ENCODE measurements at places on chromosomes 16 and 17. TPM values are rescaled to one million over a fixed set of nuclear protein-coding genes. Genes with fewer than 3 reads are reported as not detected.

Gene HSD11B2
- total RNA-seq, result not detected

Gene SHISA6
- 0.05 TPM for total RNA-seq

Gene ENPP7
- not detected for total RNA-seq

Gene MYH1
- not detected for total RNA-seq

Gene MT4
- not detected for total RNA-seq

Gene SLFN14
- total RNA-seq, result not detected

GRCh38 chr17:43371227-43371821 lies 27.5 kb upstream of the ARL4D start:
- DNase-seq, result no peak

- DNase-seq, result no peak
Measured at GRCh38 chr16:50706250-50706649, 12.8 kb downstream of the NOD2 start.

DNA sequence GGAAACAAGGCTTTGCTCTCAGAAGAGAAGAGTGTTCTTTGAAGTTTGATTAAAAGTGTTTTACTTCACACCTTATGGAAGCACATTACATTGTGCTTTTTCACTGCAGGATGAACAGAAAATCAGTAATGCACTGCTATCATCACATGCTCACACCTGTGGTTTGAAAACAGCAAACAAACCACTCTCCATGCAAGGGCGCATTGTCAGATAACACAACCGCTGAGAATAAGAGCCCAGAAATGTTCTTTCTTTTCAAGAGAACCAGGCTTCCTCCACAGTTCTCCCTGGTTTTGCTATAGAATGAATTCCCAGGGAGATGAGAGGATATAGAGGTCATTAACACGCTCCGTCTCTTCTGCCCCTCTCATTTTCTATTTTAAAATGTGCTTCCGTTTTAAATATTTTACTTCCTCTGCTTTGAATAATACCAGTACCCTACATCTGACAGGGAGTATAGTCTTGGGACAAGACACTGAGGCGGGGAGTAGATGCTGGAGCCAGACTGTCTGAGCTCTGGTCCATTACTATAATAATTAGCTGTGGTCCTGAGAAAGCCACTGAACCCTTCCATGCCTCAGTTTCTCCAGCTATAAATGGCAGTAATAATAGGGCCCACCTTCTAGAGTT lies 71.6 kb downstream of the CDK5R1 start:
- no peak for DNase-seq

- no peak for DNase-seq
Measured at GRCh38 chr17:57412520-57413096, 156.3 kb downstream of the MSI2 start.

GRCh38 chr16:67862623-67863583 lies 9.9 kb upstream of the EDC4 start:
- DNase-seq, result no peak

GRCh38 chr16:67967958-67968399 lies 458 bp downstream of the SLC12A4 start:
- DNase-seq, result no peak

GRCh38 chr16:89484923-89485679 lies 5.3 kb downstream of the ANKRD11 start:
- DNase-seq, result no peak

DNA sequence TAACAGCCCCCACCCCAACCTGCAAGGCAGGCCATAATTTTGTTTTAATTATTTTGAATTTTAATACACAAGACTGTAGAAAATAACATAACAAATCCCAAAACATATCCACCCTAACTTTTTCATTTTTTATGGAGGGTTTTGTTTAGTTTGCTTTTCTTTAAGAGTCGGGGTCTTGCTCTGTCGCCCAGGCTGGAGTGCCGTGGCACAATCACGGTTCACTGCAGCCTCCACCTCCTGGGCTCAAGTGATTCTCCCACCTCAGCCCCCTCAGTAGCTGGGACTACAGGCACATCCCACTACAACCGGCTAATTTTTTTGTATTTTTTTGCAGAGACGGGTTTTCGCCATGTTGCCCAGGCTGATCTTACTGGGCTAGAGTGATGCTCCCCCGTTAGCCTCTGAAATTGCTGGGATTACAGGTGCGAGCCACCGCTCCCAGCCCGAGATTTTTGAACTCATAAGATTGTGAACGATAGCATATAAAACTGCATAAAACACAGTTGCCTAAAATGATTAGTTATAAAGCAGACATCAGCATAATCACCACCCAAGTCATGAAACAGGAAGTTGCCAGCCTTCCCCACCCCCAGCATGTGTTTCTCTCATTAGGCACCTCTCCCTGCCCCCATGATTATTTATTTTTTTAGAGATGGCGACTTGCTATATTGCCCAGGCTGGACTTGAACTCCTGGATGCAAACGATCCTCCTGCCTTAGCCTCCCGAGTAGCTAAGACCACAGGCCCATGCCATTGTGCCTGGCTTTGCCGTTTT lies 13.6 kb upstream of the DOC2B start:
- DNase-seq, result no peak

- DNase-seq, result no peak
Measured at GRCh38 chr16:17230932-17231581, 239.7 kb downstream of the XYLT1 start.

GRCh38 chr17:77453613-77454241 lies 313.0 kb downstream of the SEC14L1 start:
- DNase-seq, result no peak

GRCh38 chr16:87457709-87458423 lies 35.0 kb downstream of the ZCCHC14 start:
- DNase-seq, result peak; percentile 96

- DNase-seq, result no peak
Measured at GRCh38 chr16:27665881-27666280, 115.9 kb downstream of the KATNIP start.

DNA sequence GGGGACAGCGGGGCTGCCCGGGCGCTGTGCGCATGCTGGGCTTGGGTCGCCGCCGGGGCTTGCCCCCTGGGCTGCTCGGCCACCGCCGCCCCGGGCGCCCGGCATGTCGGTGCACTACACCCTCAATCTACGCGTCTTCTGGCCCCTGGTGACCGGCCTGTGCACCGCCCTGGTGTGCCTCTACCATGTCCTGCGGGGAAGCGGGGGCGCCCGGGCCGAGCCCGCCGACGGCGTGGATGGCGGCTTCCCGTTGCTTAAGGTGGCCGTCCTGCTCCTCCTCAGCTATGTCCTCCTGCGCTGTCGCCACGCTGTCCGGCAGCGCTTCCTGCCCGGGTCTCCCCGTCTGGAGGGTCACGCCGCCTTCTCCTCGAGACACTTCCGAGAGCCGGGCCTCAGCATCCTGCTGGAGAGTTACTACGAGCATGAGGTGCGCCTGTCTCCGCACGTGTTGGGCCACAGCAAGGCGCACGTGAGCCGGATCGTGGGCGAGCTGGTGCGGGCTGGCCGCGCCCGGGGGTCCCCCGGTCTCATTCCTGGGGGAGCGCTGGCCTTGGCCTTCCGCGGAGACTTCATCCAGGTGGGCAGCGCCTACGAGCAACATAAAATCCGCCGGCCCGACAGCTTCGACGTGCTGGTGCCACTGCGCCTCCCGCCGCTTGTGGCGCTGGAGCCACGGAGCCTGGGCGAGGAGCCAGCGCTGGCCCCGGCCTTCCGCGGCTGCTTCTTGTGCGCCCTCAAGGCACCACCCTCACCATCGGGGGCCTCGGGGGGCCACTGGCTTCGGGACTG lies 789 bp downstream of the ITPRIPL2 start:
- peak; percentile 89 for DNase-seq

- DNase-seq, result no peak
Measured at GRCh38 chr16:35492225-35492624, 2032.8 kb downstream of the TP53TG3F start.

GRCh38 chr17:14693382-14693781 lies 392.5 kb downstream of the HS3ST3B1 start:
- DNase-seq, result no peak

DNA sequence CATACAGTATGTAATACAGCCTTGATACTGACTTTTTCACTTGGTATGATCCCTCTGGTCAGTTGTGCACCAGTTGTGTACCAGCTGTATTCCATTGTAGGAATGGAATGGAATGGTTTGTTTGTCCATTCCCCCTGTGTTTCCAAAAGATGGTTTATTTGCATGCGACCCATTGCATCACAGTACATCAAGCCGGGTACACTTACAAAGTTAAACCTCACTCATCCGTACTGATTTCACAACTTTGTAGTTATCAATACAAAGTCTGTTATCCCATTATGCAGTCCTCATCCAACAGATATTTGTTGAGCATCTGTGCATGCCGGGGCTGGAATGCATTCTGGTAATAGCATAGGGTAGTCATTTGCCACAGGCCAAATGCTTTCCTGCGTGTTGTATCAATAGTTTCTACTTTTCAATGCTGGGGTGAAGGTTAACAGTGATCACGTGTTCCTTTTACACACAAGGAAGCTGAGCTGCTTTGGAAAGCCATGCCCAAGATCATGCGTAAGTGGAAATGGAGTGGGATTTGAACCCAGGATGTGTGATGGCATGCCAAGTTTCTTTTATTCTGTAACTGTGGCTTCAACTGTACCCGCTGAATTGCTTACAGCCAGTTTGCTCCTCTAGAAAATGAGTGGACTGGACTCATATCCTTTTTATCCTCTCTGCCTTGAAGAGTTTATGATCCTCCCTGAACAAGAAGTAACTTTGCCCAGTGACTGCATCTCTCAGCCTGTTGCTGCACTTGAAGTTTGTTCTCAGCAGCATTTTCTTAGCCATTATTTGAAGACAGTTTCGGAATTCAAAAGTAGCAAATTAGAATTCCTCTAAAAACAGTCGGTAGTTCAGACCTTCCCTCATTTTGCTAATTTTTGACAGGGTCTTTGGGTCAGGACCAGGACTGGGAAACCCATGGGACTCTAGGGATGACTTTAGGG lies 228.5 kb downstream of the CCDC182 start:
- DNase-seq, result no peak

- DNase-seq, result no peak
Measured at GRCh38 chr16:87801679-87802259, 36.0 kb upstream of the KLHDC4 start.

- no peak for DNase-seq
Measured at GRCh38 chr17:49327835-49328784, 33.9 kb downstream of the ZNF652 start.

DNA sequence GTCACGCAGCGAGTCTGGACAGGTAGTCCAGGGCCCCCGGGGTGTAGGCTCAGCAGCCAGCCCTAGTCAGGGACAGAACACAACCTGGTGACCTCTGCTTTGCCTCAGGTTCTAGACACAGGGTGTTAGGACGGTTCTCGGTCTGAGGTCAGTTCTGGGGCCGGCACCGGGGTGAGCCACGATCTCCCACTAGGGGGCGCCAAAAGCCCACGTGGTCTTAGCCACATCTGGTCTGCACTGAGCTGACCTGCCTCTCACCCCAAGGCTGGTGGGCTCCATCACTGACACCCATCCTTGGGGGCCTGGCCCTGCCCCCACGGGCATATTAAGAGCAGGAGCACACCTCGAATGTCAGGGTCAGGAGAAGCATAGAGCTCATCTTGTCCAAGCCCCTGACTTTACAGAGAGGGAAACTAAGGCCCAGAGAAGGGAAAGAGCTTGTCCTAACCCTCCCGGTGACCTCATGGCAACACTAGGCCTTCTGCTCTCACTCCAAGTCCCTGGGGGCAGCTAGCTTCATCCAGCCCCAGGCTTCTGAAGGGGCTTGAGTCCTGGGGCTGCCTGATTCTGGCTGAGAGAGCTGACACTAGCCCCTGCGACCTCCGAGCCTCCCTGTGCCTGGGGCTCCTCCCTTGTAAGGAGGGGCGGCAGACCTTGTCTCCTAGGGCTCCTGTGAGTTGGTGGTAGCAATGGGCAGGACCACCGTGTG lies 9.0 kb downstream of the SLC5A10 start:
- peak; percentile 59 for DNase-seq

GRCh38 chr17:77754956-77755355 lies 203.5 kb upstream of the TNRC6C start:
- DNase-seq, result no peak

DNA sequence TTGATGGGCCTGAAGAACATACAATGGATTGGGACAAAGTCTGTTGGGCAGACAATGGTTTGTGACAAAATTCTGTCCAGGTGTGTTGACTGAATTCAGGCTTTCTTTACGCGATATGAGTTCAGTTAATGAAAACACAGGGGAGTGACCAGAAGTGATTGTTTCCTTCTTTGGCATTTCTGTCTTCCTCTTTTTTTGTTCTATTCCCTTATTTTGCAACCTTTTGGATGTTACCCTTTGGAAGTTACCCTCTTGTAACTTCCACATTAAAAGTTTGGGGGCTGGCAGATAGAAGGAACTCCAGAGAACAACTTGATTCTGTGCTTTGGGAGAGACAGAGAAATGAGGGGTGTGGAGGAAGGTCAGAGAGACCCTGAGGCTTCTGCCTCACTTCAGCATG lies 126.7 kb downstream of the PITPNC1 start:
- no peak for DNase-seq

- peak; percentile 53 for DNase-seq
Measured at GRCh38 chr17:29292992-29293889, 707 bp downstream of the NUFIP2 start.

DNA sequence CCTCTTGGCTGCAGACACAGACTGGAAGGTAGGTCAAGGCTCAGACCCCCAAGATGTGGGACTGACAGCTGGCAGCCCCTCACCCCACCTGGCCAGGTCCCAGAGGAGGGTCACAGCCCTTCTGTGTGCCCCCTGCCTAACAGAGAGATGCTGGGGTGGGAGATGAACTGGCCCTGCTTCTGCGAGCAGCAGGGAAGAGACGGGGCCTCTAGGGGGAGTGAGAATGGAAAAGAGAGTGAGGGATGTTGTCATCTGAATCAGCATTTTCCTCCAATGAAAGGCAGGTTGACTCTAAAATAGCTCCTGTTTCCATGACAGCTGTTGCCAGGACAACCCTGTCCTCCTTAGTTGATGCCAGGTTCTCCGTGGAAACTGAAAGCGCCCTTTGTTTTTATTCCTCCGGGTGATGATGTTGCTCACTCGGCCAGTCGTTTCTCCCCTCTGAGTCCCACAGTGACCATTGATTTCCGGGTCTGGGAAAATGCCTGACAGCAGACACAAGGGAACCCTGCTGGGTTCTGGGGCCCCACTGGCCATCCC lies 4.9 kb upstream of the NDRG4 start:
- DNase-seq, result peak; percentile 79

- no peak for DNase-seq
Measured at GRCh38 chr17:43372273-43372911, 26.4 kb upstream of the ARL4D start.

DNA sequence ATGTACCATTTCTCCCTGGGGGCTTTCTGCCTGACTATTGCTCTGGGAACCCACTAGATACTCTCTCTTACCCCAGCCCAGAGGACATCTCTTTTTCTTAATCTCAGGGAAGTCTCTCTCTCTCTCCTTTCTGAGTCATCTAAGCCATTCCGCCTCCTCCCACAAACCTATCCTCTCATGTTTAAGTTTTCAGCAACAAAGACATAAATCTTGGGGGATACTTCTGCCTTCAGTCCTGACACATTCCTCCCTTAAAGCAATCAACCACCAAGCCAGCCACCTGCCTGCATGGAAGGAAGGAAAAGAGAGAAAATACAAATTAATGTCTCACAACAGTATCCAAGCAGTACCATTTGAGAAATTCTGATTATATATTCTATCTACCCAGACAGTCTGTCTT lies 128.8 kb downstream of the HS3ST2 start:
- no peak for DNase-seq
